ENCODE measurements at places on chromosomes 7 and 10.

DNA sequence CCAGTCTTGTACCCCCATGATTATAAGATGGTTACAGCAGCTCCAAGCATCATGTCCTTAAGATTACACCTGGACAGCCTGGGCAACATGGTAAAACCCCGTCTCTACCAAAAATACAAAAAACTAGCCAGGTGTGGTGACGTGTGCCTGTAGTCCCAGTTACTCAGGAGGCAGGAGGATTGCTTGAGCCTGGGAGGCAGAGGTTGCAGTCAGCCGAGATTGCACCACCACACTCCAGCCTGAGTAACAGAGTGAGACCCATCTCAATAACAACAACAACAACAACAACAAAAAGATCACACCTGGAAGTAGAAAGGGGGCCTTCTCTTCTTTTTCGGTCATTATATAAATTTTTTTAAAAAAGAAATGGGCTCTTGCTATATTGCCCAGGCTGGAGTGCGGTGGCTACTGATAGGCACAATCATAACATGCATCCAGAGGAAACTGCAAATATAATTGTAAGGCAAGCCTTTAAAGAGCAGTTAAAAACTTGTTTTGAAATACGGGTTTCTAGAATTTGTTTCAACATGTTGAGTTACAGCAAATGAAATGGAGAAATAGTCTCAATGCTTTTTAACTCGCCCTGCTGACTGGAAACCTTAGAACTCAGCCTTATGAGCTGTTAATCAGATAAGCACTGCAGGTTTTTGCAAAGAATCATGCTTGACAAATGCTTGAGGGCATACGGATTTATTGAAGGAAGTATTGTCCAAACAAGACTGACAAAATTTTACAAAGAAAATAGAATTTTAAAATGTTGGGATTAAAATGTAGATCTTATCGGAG, 4.7 kb upstream of the ENTPD7 start:
- no peak for DNase-seq

GRCh38 chr7:3154881-3155494, 111.3 kb upstream of the CARD11 start:
- DNase-seq: no peak

GRCh38 chr7:106038916-106039315, 73.2 kb downstream of the SYPL1 start:
- no peak for DNase-seq

GRCh38 chr7:83519240-83519639, 129.7 kb downstream of the SEMA3E start:
- DNase-seq: no peak

- no peak for DNase-seq
Observed at GRCh38 chr7:55623617-55624016, 51.3 kb upstream of the VOPP1 start.

DNA sequence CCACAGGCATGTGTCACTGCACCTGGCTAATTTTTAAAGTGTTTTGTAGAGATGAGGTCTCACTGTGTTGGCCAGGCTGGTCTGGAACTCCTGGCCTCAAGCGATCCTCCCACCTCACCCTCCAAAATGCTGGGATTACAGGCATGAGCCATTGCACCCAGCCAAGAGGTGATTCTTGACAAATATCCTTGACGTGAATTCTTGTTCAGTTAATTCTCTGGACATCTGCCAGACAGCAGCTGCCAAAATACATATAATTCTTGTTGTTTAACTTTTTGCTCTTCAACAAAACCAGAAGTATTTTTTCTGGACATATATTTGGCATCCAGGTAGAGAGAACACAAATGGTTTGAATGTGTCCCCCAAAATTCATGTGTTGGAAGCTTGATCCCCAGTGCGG, 3.2 kb downstream of the ACADSB start:
- DNase-seq: no peak

GRCh38 chr7:36755484-36755883, 31.2 kb upstream of the AOAH start:
- DNase-seq: no peak

- no peak for DNase-seq
Observed at GRCh38 chr7:24595671-24596418, 22.6 kb downstream of the PALS2 start.

- DNase-seq: no peak
Observed at GRCh38 chr10:56927701-56928100, 566.6 kb upstream of the ZWINT start.

DNA sequence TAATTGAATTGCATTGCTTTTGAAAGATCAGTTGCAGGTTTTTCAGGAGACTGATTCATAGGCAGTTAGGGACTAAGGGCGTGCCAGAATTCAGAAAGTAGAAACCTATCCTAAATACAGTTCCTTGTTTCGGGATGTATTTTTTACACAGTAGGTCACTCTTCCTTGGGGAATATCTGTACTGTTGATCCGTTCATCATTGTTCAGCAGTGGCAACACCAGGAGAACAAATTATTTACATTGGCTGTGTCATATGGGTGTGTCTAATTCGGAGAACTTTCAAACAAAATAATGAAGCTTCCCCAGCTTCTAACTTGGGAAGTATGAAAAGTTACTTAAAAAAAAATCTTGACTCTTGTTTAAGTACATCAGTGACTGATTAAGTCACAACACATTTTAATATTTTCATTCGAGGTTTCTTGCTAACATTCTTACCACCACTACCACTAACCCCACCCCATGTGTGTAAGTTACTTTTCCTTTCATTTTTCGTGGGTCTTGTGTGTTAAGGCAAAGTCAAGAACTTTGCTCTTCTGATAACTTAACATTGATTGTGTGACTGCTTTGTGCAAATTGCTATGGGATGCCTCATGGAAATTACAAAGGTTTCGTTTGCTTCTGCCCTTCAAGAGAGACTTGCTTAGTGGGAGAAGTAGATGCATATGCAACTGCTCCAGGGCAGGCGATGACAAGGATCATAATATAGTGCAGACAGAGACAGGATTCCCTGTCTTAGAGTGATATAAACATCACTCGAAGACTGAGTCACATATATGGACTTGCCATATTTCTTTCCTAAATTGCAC, 43.8 kb upstream of the RPA3 start:
- no peak for DNase-seq

DNA sequence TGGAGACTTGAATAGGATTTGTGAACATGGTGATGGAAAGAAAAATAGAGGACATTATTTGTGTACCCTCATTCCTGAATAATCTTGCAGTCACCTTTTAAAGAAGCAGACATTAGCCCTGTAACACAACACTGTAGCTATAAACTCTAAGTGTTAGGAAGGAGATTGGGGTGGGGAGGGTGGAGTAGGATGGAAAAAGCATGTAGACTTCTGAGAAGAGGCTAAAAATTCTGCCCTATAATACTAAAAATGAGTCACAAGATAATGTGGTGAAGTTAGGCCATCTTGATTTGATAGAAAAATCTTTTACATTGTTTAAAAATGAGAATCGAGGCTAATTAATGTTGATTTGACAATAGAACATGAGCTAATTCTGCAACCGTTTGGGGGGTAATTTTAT, 128.8 kb downstream of the LCOR start:
- no peak for DNase-seq

- no peak for DNase-seq
Observed at GRCh38 chr10:133399123-133399601, 5.2 kb downstream of the MTG1 start.

- no peak for DNase-seq
Observed at GRCh38 chr7:40341836-40342235, 207.0 kb downstream of the SUGCT start.

DNA sequence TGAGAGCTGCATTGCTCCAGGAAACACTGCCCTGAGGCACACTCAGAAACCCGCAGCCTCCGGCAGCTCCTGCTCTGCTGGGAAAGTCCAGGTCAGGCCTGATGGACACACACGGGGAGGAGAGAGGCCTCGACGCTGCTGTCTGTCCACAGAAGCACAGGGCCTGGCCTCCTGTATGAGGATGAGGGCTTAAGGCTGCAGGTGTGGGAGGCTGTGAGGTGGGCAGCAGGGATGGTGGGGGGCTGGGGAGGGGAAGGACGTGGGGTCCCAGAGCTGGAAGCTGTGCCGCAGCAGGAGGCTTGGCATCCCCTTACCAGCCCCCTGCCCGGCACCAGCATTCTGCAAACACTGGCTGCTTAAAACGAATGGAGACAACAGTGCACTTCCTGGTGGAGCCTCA, 186.2 kb downstream of the DNAJB6 start:
- no peak for DNase-seq

DNA sequence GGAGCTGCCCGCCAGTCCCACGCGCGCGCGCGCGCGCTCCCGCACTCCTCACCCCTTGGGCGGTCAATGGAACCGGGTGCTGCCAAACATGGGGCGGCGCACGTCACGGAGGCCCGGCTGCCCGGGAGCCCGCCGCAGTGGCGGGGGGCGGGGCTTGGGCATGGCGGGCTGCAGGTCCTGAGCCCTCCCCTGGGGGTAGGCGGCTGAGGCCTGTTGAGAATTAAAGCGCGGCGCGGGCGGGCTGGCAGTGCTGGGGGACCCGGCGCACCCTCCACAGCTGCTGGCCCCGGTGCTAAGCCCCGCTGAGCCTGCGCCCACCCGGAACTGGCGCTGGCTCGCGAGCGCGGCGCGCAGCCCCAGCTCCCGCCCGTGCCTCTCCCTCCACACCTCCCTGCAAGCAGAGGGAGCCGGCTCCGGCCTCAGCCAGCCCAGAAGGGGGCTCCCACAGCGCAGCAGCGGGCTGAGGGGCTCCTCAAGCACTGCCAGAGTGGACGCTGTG, 634.2 kb downstream of the ANKRD7 start:
- no peak for DNase-seq

DNA sequence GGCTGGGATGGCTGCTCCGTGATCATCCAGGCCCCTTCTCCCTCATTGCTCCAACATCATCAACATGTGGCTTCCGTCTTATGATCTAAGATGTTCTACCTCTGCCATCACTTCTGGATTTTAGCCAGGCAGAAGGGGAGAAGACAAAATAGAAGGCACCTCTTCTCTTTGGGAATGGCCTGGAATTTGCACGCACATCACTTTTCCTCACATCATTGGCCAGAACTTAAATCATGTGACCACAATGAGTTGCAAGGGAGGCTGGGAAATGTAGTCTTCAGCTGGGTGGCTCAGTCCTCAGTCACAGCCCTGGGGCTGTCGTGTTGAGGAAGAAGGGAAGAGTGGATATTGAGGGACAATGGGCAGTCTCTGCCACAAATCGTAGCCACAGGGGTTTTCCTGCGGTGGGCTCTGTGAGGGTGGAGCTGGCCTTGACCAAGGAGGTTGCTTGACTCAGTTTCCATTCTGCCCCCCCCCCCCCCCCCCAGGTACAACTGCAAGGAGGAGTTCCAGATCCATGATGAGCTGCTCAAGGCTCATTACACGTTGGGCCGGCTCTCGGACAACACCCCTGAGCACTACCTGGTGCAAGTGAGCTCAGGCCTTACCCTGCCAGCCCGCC, 50.3 kb downstream of the PALD1 start:
- DNase-seq: no peak

DNA sequence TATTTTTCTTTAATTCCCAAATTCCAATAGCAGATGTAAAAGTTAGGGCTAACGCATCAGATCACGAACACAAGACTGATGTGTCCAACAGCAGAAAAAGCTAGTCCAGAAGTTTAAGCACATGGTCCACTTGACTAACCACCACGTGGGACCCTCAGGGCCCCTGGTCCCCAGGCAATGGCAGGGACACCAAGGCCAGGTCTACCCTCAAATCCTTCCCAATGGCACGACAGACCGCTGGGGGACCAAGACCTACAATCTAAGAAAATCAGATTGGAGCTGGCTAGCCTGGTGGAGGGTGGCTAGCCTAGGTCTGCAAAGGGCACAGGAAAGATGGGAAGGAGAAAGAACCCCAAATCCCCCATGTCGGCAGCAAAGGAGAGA, 1.5 kb downstream of the GIGYF1 start:
- DNase-seq: no peak

DNA sequence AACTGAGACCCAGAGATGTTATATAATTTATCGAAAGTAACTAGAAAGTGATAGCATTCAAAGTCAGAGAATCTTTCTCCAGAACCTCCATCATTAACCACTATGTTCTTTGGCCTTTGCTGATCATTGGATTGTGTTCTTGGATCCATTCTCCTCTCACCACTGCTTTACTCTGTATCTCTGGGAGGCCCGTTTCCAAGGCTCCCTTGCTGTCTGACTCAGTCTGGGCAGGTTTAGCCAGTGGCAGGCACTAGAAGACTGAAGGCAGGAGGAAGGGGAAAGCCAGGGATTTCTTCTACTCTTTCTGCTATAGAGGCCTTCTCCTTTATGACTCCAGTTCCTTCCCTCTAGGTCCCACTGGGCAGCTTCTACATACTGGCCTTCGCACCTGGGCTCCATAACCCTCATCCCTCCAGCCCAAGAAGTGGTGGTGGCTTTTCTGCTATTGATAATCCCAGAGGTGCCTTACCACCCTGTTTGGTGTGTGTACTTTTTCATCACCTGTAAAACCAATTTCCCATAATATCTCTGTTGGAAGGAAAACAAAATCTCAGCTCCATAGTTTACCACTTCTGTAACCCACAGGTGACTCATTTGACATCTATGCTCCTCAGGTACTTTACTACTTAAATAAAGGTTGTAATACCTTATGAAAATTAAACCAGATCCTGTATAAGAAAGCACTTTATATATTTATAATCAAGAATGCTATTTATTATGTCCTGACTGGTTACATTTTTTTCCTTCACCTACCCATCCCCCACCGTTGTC, 36.0 kb downstream of the BCAP29 start:
- DNase-seq: no peak

- no peak for DNase-seq
Observed at GRCh38 chr10:96073722-96074121, 30.3 kb downstream of the CCNJ start.

- no peak for DNase-seq
Observed at GRCh38 chr10:132537684-132538001, at the start of gene INPP5A. Gene INPP5A, plus strand, starts transcription at chr10:132537787. Its CDS starts 310 bp downstream, at chr10:132538097.

DNA sequence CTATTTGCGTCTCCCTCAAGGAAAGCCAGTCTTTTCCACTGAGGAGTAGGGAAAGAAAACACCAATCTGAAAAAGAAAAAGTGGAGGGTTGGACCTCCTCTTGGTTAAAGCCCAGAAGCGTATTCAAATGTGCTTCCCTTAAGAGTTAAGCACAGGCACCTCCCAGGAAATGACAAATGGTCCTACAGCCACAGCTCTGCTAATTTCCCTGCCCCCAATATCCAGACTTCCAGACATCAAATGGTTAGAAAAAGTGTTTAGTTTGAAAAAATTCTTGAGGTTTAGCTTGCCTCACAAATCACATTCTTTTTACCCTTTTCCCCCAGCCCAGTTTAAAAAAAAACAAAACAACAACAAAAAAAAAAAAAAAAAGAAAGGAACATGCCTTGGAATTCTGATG, 19.0 kb upstream of the COL1A2 start:
- no peak for DNase-seq

DNA sequence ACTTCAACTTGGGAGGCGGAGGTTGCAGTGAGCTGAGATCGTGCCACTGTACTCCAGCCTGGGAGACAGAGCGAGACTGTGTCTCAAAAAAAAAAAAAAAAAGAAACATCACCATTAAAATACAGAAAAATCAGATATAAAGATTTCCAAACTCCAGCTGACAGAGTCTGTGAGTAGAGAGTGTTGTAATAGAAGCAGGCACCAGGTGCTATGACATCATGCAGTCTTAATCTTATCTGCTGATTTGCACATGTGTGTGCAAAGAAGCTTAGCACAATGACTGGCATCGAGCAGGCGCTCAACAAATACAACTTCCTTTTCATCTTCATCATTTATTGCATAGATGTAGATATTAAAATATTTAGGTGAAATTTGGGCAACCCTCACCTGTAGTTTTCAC, 92.2 kb downstream of the PRKCQ start:
- no peak for DNase-seq

- DNase-seq: no peak
Observed at GRCh38 chr7:40824461-40824860, 689.7 kb downstream of the SUGCT start.
